ENCODE measurements at places on chromosomes 16 and 17.

- DNase-seq: no peak
Observed at GRCh38 chr17:73646409-73647300, 2.4 kb upstream of the SDK2 start.

DNA sequence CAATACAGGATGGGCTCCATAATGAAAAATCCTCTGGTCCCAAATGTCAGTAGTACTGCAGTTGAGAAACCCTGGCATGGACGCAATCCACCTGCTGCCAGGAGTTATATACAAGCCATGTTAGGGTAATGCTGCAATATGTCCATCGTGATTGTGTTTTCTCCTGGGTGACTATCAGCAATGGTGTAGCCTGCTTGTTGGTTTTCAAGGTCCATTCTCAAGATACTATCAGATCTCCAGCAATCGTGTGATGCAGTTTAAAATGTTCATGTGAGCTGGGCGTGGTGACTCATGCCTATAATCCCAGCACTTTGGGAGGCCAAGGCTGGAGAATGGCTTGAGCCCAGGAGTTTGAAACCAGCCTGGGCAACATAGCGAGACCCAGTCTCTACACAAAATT is 24.0 kb downstream of the ABCC1 start:
- DNase-seq: no peak

DNA sequence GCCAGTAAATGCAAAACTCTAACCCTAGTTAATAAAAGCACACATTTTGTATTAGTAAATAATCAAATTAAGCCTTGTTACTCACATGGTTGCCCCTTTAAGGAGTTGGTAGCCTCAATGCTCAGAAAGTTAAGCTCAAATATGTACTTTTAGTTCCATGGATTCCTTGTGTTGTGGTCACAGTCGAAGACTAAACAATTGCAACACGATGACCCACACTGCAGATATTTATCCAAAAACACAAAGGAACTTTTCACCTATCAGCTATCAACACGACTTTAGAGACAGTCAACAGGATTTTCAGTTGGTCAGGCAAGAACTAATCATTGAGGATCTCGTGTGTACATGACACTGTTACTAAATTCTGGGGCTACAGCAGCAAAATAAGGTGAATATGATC is 47.4 kb upstream of the NUDT7 start:
- DNase-seq: no peak

GRCh38 chr16:19696328-19696727 is 21.7 kb downstream of the KNOP1 start:
- peak; percentile 79 for DNase-seq

GRCh38 chr17:3754458-3755334 is 31.0 kb downstream of the HASPIN start:
- peak; percentile 91 for DNase-seq

GRCh38 chr17:78133179-78133951 is 2.8 kb downstream of the TMC8 start:
- peak; percentile 69 for DNase-seq

DNA sequence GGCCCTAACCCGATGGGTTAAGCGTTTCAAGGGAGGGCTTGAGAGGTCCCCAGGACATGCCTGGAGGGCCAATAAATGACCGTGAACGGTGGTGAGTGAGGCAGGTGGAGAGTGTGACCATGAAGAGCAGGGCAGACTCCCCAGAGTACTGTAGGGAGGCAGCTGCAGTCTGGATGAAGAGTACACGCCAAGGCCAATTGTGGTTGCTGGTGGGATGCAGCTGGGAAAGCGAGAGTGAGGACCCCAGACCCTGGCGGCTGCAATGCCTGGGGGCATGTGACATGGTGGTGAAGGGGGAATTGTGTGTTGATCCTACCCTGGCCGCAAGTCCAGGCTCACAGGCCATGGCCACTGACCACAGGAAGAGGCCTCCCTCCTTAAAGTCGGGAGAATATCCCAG is 62.9 kb downstream of the TMEM235 start:
- no peak for DNase-seq

DNA sequence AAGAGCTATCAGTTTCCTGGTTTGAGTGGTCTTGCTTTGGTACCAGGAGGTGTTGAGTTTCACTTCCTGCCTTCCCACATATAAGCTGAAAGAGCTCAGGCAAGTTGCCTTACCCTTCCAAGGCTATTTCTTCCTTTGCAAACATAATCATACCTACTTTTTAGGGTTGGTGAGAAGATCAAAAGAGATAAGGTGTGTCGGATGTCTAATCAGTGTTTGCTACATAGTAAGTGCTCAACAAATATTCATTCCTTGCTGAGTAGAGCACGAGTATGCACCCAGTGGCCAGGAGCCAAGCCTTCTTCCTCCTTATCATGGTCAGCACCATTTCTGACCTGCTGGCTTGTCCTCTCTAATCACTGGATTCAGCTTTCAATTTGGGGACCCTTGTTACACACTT is 12.7 kb upstream of the TMEM98 start:
- no peak for DNase-seq

DNA sequence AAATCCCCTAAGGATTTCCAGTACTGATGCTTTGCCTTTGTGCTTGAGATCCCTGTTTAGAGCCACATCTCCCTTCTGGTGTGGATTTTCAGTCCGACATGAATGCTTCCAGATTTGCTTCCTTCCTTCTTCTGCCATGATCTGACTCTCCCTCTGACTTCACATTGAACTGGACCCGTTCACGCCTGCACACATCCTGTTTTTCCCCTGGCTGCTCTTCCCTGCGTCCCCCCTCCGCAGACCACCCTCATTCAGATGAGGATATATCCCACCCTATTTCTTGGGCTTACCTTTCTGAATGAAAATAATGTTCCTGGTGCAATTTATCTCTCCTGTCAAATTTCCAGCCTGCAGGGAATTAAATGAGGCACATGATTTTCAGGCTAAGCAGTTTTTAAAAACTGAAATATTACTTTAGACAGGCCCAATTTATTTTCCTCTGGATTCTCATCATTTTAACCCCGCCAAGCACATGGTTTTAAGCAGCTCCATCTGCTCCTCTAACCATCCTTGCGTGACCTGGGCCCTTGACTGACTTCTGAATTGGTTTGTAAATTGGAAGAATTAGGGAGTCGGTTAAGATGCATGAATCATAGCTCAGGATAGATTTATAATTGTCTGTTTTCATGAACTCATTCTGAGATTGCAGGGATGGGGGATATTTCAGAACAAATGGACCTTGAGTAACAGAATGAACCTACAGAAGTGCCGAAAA is 59.2 kb downstream of the BMERB1 start:
- DNase-seq: no peak

- DNase-seq: no peak
Observed at GRCh38 chr16:46768809-46769208, 20.7 kb upstream of the MYLK3 start.

DNA sequence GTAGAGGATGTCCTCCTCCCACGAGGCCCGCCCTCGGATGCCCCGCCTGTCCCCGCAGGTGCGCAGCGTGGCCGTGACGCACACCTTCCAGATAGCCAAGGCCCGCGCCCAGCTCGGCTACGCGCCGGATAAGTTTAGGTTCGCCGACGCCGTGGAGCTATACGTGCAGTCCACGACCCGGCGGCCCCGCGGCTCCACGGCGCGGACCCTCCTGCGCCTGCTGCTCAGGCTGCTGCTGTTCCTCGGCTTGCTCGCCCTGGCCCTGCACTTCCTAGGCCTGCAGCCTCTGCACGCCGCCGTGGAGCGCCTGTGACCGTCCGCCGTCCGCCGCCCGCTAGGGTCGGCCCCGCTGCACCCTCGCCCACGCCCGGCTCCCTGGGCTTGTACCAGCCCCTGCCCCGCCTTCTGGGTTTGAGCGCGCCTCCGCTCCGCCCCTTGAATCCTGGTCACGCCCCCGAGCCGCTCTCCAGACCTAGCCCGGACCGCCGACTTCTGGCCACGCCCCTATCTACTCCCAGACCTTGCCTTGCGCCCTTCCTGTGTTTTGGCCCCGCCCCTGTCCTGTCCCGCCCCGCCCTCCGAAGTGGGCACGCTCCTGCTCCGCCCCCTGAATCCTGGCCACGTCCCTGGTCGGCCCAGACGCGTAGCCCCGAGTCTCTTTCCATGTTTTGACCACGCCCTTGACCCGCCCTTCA is 15.8 kb upstream of the EEF2K start:
- DNase-seq: peak; percentile 97

DNA sequence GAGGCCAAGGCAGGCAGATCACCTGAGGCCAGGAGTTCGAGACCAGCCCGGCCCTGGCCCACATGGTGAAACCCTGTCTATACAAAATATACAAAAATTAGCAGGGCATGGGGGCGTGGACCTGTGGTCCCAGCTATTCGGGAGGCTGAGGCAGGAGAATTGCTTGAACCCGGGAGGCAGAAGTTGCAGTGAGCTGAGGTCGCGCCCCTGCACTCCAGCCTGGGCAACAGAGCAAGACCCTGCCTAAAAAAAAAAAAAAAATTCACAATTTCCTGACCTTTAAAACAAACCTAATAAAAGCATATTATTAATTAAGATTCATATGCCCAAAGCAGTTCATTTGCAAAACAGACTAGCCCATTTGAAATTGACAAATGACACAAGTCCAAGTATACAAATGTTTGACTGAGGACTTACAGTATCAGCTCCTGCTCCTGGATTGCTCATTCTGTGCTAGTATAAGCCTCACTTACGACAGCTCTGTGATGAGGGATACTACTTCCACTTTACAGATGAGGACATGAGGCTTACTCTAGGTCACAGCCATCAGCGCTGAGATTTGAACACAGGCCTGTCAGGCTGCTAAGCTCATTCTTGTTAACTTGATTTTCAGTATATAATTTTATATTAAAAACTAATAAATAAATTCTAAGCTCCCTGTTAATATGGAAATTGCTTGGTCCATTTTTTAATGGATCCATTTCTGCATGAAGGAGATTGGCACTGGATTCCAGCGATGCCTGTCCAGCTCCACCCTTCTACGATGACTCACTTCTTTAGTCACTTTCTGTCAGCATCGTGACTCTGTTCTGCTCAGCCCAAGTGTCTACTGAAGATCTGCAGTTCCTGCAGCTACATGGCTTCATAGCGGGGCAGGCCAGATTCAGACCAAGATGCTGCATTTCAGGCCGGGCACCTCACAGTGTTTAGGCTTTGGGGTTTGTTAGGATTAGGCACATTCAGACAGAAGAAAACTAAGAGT is 88.2 kb downstream of the WDR59 start:
- no peak for DNase-seq

DNA sequence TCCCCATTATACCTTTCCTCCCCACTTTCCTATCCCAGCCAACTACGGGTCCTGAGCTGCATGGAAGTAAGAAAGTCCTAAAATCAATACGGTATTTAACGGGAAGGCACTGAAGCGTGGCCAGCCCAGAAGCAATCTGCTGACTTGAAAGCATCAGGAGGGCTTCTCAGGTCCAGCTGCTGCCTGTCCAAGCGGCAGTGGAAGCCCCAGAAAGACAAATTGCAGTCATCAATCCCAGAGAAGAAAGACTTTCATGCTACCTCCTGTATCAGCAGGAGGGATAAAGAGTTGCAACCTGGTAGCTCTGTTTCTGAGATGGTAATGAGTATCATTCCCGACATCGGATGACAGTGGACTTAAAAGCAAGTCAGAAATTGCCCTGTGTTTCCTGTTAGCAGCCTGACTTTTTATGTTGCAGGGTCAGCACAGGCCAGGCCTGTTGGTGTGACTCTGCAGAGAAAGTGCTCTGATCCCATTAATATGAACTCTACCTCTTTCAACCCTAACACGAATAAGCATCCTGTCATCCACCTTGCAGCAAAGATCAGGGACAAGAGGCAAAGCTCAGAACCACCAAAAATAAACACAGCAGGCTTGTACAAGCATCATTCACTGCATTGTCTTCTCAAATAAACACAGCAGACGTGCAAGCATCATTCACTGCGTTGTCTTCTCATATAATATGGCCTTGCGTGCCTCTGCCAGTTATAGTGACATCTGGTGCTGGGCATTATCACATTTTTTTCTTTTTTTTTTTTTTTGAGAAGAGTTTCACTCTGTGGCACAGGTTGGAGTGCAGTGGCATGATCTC is 358.6 kb upstream of the CDH11 start:
- DNase-seq: no peak

DNA sequence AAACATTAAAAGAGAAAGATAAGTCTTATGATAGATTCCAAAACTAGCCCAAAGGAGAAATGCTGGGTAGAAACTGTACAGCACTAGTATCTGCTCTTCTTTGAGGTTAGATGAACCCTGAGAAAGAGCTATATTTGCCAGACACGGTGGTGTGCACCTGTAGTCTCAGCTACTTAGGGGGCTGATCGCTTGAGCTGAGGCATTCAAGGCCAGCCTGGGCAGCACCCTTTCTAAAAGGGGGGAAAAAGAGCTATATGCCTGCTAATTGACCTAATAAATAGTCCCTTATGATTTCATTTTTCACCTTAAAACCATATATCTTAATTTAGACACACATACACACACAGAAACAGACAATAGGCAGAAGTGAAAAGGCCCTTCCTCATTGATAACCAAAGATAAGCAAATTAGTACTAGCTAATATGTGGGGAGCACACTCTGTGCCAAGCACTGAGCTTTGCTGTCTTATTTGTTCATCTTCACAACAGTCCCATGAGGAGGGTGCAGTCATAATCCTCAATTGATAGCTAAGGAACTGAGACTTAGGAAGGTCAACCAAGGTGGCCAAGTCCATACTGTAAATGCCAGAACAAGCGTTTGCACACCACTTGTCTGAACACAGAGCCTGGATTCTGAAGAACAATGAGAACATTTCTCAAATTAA is 56.6 kb upstream of the NLK start:
- no peak for DNase-seq

GRCh38 chr16:77408607-77409006 is 26.2 kb downstream of the ADAMTS18 start:
- DNase-seq: no peak

- no peak for DNase-seq
Observed at GRCh38 chr17:76793775-76794174, 55.9 kb downstream of the MFSD11 start.

DNA sequence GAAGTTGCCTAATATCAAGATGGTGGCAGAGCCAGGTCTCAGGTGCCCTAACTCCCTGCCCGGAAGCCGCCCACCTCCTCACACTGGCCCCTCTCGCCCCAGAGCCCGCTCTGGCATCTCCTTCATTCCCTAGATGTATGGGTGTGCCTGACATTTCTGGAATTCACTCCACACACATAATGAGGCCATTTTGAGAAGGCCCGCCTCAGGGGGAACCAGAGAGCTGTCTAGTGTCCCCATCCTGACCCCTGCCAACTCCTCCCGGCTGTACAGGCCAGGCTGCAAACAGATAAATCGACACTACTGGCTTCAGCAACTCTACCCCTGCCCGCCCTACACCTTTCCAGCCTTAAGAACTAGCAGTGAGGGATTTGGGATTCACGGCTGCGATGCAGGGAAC is 7.7 kb downstream of the WNT3 start:
- no peak for DNase-seq

DNA sequence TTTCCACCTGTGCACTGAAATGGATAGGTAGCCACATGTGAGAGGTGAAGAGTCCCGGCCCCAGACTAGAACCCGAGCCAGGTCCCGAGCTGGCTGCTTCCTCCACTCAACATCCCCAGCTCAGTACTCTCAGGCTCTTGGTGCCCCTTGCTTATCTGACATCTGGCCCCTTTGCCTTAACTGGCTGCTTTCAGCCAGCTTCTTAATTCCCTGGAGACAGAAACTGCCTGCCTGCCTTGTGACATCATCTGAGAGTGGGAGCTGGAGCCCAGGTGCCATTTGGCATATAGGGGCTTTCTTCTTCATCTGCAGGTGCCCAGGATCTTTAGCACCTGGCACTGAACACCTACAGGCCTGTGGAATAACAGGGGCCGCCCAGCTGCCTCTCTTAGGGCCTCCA is 8.9 kb downstream of the CHAD start:
- DNase-seq: no peak

GRCh38 chr16:11735787-11736186 is 6.9 kb downstream of the TXNDC11 start:
- DNase-seq: no peak
